ENCODE measurements at places on chromosomes 16 and 17.

DNA sequence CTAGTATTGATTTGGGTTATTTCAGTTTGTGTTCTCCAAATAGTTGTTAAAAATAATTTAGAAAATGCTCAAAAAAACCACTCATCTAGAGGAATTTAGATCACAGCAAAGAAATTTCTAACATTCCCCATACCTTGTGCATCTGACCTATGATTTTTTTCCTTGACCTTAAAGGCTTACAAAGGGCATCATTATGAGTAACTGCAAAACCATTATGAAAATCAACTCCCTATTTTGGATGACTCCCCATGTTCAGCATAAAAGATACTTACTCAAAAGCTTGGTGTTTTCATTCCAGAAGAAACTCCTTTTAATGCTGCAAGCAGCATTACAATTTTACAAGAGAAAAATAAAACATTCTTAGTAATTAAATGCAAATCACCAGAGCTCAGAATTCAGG lies 83.2 kb downstream of the GRIN2A start:
- H3K36me3 ChIP-seq: no peaks in the 10 kb centered on the region
- H3K4me1 ChIP-seq: no peaks in the 10 kb centered on the region
- no peak overlapping the region for H3K27ac ChIP-seq
- H3K4me3 ChIP-seq: no peak overlapping the region

DNA sequence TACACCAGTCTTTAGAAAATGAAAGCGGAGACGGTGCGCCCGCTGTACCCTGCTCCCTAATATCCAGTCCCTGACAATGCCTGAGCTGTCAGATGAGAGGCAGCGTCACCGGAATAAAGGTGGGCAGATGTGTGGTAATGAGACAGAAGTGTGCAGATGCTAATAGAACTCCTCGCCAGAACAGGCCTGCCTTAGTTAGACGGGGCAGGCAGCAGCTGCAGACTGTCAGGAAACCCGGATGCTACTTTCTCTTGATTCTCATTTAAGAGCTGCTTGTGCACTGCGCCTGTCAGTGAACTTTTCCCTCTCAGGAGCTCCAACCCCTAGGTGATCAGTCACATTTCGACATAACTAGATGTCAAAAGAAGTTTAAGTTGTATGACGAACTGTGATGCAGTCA lies 221.8 kb upstream of the IRX3 start:
- no peaks in the 10 kb centered on the region for H3K36me3 ChIP-seq
- H3K4me1 ChIP-seq: peaks cover 5% of the 10 kb centered on the region
- no peak for DNase-seq
- no peaks in the 10 kb centered on the region for H3K27me3 ChIP-seq

DNA sequence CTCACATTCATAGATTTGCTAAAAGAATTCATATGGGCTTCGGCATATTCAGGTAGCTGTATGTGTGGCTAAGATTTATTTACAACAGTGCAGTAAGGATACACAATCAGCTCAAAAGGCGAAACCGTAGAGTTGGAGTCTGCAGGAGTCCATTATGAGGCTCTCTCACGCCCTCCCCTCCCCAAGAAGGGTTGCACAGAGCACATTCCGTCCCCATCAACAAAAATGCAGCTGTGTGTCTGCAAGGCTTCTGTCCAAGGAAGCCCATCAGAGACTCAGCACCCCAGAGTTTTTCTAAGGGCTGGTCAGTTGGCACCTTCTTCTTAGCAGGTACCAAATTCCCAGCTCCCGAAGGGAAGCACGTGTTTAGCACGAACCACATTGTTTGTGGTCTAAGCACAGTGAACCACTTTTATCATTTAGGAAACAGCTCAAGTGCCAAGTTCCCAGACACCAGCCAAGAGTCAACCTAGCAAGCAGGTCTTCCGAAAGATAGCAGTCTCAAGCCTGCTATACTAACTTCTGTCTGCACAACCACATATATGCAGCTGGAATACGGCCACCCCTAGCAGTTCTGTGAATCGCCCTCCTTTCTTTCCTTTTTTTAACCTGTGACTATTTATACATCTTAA lies 28.5 kb upstream of the MEAK7 start:
- peak overlapping the region; percentile 59 for H3K27ac ChIP-seq
- no peak overlapping the region for H3K4me3 ChIP-seq
- no peaks in the 10 kb centered on the region for H3K36me3 ChIP-seq
- peaks cover 26% of the 10 kb centered on the region for H3K4me1 ChIP-seq
- DNase-seq: no peak

GRCh38 chr16:68146585-68146984 lies 61.4 kb downstream of the NFATC3 start:
- peaks cover 20% of the 10 kb centered on the region for H3K4me1 ChIP-seq
- H3K27ac ChIP-seq: no peak overlapping the region
- H3K36me3 ChIP-seq: peaks cover 5% of the 10 kb centered on the region
- no peak overlapping the region for H3K4me3 ChIP-seq

- no peak overlapping the region for H3K27ac ChIP-seq
- H3K4me1 ChIP-seq: peaks cover 17% of the 10 kb centered on the region
- peaks cover 6% of the 10 kb centered on the region for H3K36me3 ChIP-seq
- peaks cover 12% of the 10 kb centered on the region for H3K27me3 ChIP-seq
- DNase-seq: peak; percentile 69
- H3K4me3 ChIP-seq: peak overlapping the region; percentile 77
These were observed 984 bp downstream of the CENPV start for GRCh38 chr17:16352303-16352666.

GRCh38 chr16:2223942-2224486 lies 623 bp downstream of the E4F1 start:
- H3K4me1 ChIP-seq: peaks cover 32% of the 10 kb centered on the region
- peak overlapping the region; percentile 91 for H3K27ac ChIP-seq
- peaks cover 10% of the 10 kb centered on the region for H3K36me3 ChIP-seq
- no peak for DNase-seq
- H3K4me3 ChIP-seq: peak overlapping the region; percentile 95

DNA sequence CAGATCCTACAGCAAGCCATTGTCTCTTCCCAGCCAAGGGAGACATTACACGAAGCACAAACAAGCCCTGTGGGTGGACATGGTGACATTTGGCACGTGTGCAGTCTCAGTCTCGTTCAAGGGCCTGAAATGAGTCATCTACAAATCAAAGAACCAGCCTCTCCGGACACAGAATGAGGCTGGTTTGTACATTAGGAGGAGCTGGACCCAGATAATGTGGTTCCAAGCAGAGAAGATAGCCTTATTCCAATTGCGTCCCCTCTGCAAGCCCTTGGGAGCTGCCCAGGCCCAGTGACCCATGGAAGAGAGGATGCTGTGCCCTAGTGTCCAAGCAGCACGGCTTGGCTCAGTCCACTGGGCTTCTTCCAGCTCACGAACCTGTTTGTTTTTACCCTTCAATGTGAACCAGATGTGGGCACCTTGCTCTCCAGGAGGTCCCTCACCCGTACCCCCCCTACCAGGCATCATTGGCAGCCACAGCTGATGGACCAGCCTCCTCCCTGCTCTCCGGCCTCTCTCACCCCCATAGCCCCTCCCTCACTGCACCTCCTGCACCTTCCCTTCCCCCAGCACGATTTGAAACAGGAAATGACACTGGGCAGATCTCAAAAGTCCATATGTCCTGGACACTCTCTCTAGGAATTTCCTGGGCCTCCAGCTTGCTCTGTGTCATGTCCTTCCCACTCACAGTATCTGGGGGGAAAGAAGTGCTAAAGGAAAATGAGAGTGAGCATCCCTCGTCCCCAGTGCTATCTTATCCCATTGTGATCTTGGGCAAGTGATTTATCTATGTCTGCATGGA lies 26.2 kb downstream of the KPNA2 start:
- peak; percentile 1 for DNase-seq
- H3K27me3 ChIP-seq: no peaks in the 10 kb centered on the region
- H3K4me3 ChIP-seq: no peak overlapping the region
- no peak overlapping the region for H3K27ac ChIP-seq

DNA sequence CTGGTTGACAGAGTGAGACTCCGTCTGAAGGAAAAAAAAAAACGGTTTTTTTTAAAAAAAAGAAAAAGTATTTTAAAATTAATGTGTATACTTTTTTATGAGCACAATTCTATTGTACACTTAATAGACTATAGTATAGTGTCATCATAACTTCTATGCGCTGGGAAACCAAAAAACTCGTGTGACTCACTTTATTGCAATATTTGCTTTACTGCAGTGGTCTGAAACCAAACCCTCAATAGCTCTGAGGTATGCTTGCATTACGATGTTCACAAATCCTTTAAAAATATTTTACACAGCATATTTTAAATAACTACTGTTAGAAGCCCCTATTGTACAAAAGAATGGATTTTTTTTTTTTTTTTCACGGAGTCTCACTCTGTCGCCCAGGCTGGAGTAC lies 12.4 kb upstream of the MAP2K6 start:
- H3K27ac ChIP-seq: no peak overlapping the region
- no peak overlapping the region for H3K4me3 ChIP-seq
- H3K36me3 ChIP-seq: no peaks in the 10 kb centered on the region
- no peak for DNase-seq
- H3K4me1 ChIP-seq: no peaks in the 10 kb centered on the region

DNA sequence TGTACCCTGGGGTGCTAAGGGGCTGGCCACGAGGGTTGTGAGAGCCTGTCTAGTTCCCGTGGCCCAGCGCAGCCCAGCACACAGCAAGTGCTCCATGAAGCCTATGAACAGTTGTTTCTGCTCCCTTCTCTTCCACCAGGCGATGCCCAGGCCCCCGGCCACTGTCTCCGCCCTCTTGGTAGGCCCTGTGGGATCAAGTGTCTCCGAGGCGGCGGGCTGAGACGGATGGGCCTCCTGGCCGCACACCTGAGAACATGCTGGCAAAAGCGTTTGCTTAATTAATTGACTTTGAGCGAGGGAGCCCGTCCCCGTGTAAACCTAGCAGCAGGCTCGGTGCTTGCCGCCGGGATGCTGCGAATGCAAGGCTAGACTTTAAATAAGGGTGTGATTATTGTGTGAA lies 129.7 kb upstream of the GSE1 start:
- no peak overlapping the region for H3K4me3 ChIP-seq
- no peaks in the 10 kb centered on the region for H3K4me1 ChIP-seq
- no peak for DNase-seq
- H3K27ac ChIP-seq: no peak overlapping the region
- H3K36me3 ChIP-seq: peaks cover 4% of the 10 kb centered on the region

DNA sequence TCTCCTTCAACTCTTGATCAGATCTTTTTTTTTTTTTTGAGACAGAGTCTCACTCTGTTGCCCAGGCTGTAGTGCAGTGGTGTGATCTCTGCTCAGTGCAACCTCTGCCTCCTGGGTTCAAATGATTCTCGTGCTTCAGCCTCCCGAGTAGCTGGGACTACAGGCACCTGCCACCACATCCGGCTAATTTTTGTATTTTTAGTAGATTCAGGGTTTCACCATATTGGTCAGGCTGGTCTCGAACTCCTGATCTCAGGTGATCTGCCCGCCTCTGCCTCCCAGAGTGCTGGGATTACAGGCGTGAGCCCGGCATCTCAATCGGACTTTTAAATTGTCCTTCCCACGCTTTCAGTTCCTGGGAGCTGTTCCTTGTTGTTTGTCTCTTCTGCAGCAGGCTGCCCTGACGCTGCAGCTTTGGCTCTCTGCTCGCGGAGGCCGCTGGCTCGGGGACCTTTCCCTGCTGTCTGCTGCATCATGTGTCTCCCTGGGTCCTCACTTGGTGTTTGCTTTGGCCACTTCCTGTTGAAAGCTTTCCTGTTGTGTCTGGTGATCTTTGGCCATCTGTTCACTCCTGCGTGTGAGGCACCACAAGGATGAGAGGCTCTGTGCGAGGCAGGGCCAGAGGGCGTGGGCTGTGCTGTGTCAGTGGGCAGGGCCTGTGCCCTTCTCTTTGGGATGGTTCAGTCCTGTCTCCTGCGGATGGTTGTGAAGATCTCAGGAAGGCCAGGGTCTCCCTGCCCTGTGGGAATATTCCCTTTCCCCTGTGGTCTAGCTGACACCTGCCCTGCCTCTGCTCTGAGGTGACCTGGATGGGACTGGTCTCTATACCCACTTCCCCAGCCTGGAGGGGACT lies 18.4 kb upstream of the CAPN15 start:
- peaks cover 22% of the 10 kb centered on the region for H3K36me3 ChIP-seq
- H3K27me3 ChIP-seq: no peaks in the 10 kb centered on the region
- H3K4me1 ChIP-seq: no peaks in the 10 kb centered on the region
- no peak overlapping the region for H3K4me3 ChIP-seq

- H3K4me3 ChIP-seq: no peak overlapping the region
- H3K4me1 ChIP-seq: no peaks in the 10 kb centered on the region
- H3K27me3 ChIP-seq: no peaks in the 10 kb centered on the region
- DNase-seq: no peak
These were observed 773.5 kb upstream of the EEF2KMT start for GRCh38 chr16:5870886-5871691.

GRCh38 chr17:10271106-10271562 lies 72.7 kb upstream of the GAS7 start:
- no peaks in the 10 kb centered on the region for H3K36me3 ChIP-seq
- peaks cover 2% of the 10 kb centered on the region for H3K27me3 ChIP-seq
- DNase-seq: no peak
- no peak overlapping the region for H3K4me3 ChIP-seq
- peak overlapping the region; percentile 41 for H3K27ac ChIP-seq

GRCh38 chr17:47076171-47076570 lies 97.1 kb upstream of the RPRML start:
- no peak overlapping the region for H3K27ac ChIP-seq
- no peak overlapping the region for H3K4me3 ChIP-seq
- H3K27me3 ChIP-seq: no peaks in the 10 kb centered on the region
- DNase-seq: no peak
- H3K4me1 ChIP-seq: no peaks in the 10 kb centered on the region
- H3K36me3 ChIP-seq: peaks cover 4% of the 10 kb centered on the region

- H3K36me3 ChIP-seq: no peaks in the 10 kb centered on the region
- H3K27ac ChIP-seq: peak overlapping the region; percentile 49
- peaks cover 37% of the 10 kb centered on the region for H3K4me1 ChIP-seq
These were observed 12.9 kb downstream of the BANP start for GRCh38 chr16:87964049-87964659.

- no peaks in the 10 kb centered on the region for H3K4me1 ChIP-seq
- H3K27ac ChIP-seq: no peak overlapping the region
- H3K27me3 ChIP-seq: peaks cover 16% of the 10 kb centered on the region
- no peak overlapping the region for H3K4me3 ChIP-seq
- no peaks in the 10 kb centered on the region for H3K36me3 ChIP-seq
These were observed 138.9 kb downstream of the C16orf95 start for GRCh38 chr16:87178177-87178863.

DNA sequence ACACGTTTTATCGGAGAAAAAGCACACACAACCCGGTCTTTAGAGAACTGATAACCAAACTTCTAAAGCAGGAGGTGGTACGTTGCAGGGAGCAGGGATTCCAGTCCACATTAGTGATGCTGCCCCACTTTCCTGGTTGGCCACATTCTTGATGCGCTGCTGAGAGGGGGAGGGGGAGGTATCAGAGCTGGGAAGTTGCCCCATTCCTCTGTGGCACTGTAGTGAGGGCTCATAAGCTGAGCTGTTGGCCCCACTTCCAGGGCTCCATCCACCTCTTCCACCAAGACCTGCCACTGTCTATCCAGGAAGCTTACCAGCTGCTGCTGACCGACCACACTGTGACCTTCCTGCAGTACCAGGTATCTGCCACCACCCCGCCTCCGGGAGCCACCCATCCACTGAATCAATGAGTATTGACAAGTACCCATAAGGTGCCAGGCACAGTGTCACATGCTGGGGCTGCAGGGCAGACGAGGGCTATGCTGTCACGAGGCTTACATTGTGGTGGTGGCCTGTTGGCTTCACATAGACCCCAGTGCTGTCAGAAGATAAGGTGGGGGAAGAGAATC lies 1.1 kb downstream of the TSEN54 start:
- peak overlapping the region; percentile 79 for H3K4me3 ChIP-seq
- H3K36me3 ChIP-seq: peaks cover 22% of the 10 kb centered on the region
- peak; percentile 60 for DNase-seq
- H3K27me3 ChIP-seq: no peaks in the 10 kb centered on the region
- no peak overlapping the region for H3K27ac ChIP-seq

- H3K27ac ChIP-seq: no peak overlapping the region
- no peaks in the 10 kb centered on the region for H3K4me1 ChIP-seq
- H3K27me3 ChIP-seq: peaks cover 33% of the 10 kb centered on the region
- no peak overlapping the region for H3K4me3 ChIP-seq
- no peaks in the 10 kb centered on the region for H3K36me3 ChIP-seq
These were observed 176.0 kb upstream of the RPL38 start for GRCh38 chr17:74027444-74027843.
